ENCODE measurements at places on chromosomes 5 and 9. TPM values are rescaled to one million over a fixed set of nuclear protein-coding genes. Genes with fewer than 3 reads are reported as not detected.
A peak's percentile ranks its signal among the peaks of the same experiment; 100 is the strongest.

GRCh38 chr9:90046317-90046861 lies 441.6 kb downstream of the GADD45G start:
- no peaks in the 10 kb centered on the region for H3K4me1 ChIP-seq
- no peak overlapping the region for H3K27ac ChIP-seq
- H3K27me3 ChIP-seq = no peaks in the 10 kb centered on the region
- no peak overlapping the region for H3K4me3 ChIP-seq

GRCh38 chr9:123073441-123073840 lies 40.0 kb downstream of the GPR21 start:
- peak overlapping the region; percentile 17 for H3K27ac ChIP-seq
- no peaks in the 10 kb centered on the region for H3K4me1 ChIP-seq
- H3K4me3 ChIP-seq = no peak overlapping the region
- H3K27me3 ChIP-seq = no peaks in the 10 kb centered on the region
- peaks cover 31% of the 10 kb centered on the region for H3K36me3 ChIP-seq

- no peaks in the 10 kb centered on the region for H3K36me3 ChIP-seq
- H3K4me1 ChIP-seq = no peaks in the 10 kb centered on the region
- H3K27me3 ChIP-seq = no peaks in the 10 kb centered on the region
- no peak overlapping the region for H3K4me3 ChIP-seq
Measured at GRCh38 chr9:70746316-70746715, 331.9 kb upstream of the KLF9 start.

DNA sequence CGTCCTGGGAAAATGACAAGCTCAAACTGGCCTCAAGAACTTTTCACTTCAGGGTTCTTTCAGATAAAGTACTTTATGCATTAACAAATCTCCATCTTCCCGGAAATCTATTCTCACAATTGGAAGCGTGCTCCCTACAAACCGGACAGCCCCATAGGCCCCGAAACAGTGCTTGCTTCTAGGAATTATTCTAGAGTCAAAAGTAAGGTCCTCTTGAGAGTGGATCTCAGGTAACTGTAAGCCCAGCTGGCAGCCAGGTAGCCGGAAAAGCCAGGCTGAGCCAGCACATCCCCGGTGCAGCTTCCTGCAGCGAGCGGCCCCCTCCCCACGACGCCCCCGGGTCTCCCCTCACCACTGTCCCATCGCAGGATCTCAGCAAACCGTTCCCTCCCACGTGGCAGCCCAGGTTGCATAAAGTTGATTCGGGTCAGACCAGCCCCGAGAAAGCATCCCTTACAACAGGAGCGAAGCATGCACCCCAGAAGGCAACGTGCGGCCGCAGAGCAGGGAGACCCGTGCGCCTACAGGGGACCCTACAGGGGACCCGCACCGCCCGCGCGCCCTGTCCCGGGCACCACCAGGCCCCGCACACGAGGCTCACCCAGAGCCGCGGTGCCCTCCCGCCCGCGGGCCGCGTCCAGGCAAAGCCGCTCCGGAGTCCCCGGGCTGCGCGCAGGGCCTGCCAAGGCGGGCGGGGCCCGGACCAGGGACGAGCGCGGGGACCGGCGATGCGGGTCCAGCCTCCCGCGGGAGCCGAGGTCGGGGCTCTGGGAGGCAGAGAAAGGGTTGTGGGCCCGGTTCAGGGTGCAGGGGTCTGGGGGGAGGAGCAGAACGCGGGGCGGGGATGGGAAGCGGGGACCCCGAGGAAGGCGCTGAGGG lies 920 bp downstream of the LPCAT1 start:
- peaks cover 27% of the 10 kb centered on the region for H3K4me1 ChIP-seq
- DNase-seq = no peak
- peak overlapping the region; percentile 92 for H3K4me3 ChIP-seq
- peaks cover 11% of the 10 kb centered on the region for H3K36me3 ChIP-seq
- no peaks in the 10 kb centered on the region for H3K27me3 ChIP-seq

- no peak overlapping the region for H3K27ac ChIP-seq
- no peak for DNase-seq
- H3K36me3 ChIP-seq = no peaks in the 10 kb centered on the region
- no peak overlapping the region for H3K4me3 ChIP-seq
- H3K4me1 ChIP-seq = no peaks in the 10 kb centered on the region
Measured at GRCh38 chr5:136210259-136210658, 17.3 kb upstream of the SMIM32 start.

- H3K27me3 ChIP-seq = peaks cover 18% of the 10 kb centered on the region
- DNase-seq = no peak
- no peaks in the 10 kb centered on the region for H3K4me1 ChIP-seq
- H3K4me3 ChIP-seq = no peak overlapping the region
- no peaks in the 10 kb centered on the region for H3K36me3 ChIP-seq
- no peak overlapping the region for H3K27ac ChIP-seq
Measured at GRCh38 chr5:176661676-176662075, 14.4 kb downstream of the TSPAN17 start.

DNA sequence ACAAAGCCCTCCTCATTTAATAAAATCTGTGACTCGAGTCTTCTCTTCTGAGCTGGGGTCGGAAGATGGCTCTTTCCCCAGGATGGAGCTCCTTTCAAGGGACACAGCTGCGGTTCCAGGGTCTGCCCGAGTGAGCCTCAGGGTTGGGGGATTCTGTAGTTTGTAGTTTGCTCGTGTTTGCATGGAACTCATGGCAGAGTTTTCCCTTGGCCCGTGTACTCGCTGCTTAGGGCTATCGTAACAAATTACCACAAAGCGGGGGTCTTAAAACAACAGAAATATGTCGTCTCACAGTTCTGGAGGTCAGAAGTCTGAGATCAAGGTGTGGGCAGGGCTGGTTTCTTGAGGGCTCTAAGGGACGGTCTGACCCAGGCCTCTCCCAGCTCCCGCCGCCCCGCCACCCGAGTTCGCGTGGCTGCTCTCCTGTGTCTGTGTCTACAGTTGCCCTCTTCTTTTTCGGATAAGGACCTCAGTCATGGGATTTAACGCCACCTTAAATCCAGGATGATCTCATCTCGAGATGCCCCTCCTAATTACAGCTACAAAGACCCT lies 13.9 kb upstream of the LPCAT1 start:
- H3K4me1 ChIP-seq = no peaks in the 10 kb centered on the region
- no peaks in the 10 kb centered on the region for H3K36me3 ChIP-seq
- H3K4me3 ChIP-seq = no peak overlapping the region
- H3K27me3 ChIP-seq = no peaks in the 10 kb centered on the region
- DNase-seq = no peak

PCDHGA4 gene
- 0.48 TPM for polyA plus RNA-seq

MARCOL gene
- not detected for polyA plus RNA-seq

Measured in lung (tissue), 17 donors.